Naive thymus-derived CD8-positive, alpha-beta T cell (primary cell): ENCODE measurements at places on chromosomes 11 and 22. TPM values are rescaled to one million over a fixed set of nuclear protein-coding genes. Genes with fewer than 3 reads are reported as not detected.

GRCh38 chr11:115458877-115459276, 45.3 kb downstream of the CADM1 start:
- no peak overlapping the region for H3K4me3 ChIP-seq
- H3K4me1 ChIP-seq, result no peaks in the 10 kb centered on the region
- DNase-seq, result no peak
- no peaks in the 10 kb centered on the region for H3K36me3 ChIP-seq

GRCh38 chr11:22670830-22671229, 4.4 kb downstream of the GAS2 start:
- peaks cover 30% of the 10 kb centered on the region for H3K27me3 ChIP-seq
- H3K4me3 ChIP-seq, result no peak overlapping the region
- peak; percentile 33 for DNase-seq
- H3K4me1 ChIP-seq, result peaks cover 16% of the 10 kb centered on the region

DNA sequence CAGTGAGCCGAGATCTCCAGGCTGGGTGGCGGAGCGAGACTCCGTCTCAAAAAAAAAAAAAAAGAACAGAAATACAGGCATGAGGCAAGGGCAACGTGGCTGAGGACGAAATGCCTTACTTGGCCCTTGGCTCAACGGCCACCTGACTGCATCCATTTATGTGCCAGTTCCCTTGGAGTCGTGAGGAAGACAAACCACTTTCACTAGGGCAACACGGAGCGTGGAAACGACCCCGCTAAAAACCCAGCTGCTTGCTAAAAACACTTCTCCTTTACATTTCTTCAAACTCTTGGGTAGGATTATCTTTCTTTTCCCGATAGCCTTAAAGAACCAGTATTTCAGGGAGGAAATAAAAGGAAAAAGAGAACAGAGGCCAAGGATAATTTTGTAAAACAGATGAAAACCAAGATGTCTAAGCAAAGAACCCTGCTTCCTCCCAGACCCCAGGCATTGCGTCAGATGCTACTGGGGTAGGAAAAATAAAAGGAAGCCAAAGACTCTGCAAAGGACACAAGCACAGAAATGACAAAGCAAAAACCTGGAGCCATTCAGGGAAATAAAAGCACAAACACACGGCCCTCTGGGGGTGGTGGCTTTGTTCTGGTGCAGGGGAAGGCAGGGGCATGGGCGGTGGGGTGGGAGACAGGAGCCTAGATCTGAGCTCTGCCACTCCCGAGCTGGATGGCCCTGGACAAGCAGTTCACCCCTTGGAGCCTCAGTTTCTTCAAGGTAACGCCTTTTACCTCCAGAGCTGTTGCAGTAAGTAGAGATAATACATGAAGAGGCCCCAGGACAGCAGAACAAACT, 37.0 kb downstream of the PC start:
- DNase-seq, result no peak
- no peak overlapping the region for H3K27ac ChIP-seq
- peaks cover 2% of the 10 kb centered on the region for H3K27me3 ChIP-seq
- no peak overlapping the region for H3K4me3 ChIP-seq
- peaks cover 6% of the 10 kb centered on the region for H3K36me3 ChIP-seq

Gene RFPL2
- total RNA-seq, result 0.69 TPM

Gene METTL15
- 14.0 TPM for total RNA-seq

Gene BLID
- not detected for total RNA-seq

- H3K4me3 ChIP-seq, result no peak overlapping the region
- H3K27ac ChIP-seq, result no peak overlapping the region
- no peak for DNase-seq
- H3K27me3 ChIP-seq, result no peaks in the 10 kb centered on the region
Observed at GRCh38 chr11:115874843-115875242, 370.6 kb upstream of the CADM1 start.

GRCh38 chr11:72091292-72091691, 10.6 kb downstream of the LRRC51 start:
- peak; percentile 59 for DNase-seq
- H3K27ac ChIP-seq, result peak overlapping the region; percentile 80
- H3K36me3 ChIP-seq, result no peaks in the 10 kb centered on the region
- peaks cover 19% of the 10 kb centered on the region for H3K4me1 ChIP-seq
- no peaks in the 10 kb centered on the region for H3K27me3 ChIP-seq

DNA sequence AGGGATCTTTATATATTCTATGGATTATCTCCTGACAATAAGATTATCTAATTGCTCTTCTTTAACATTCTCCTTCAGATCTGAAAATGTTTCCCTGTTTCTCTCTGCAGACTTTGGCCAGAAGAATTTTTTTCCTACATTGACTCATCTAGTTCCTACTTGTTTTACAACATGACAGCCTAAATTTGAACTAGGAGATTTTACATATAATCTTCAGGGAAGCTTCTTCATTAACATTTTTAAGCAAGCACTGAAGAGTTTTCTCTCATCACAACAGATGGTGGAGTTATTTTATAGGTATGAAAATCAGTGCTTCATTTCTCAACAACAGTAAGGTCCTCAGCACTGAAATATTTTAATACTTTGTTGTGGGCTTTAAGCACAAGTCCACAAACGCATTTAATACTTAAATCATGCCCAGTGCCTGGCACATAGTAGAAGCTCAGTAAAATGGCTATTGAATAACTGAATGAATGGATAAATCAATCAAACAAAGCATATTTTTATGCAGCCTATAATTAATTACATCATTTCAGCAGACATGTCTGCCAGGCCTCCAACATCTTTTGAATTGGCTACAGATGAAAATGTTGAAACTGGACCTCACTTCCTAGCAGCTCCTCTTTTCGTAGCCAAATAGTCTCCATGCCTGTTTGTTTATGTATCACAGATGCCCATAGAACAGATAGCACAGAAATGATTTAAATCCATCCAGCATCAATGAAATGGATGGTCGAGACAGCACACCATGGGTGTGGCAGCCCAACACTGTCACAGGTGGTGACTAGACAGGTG, 117.3 kb upstream of the POU2AF2 start:
- H3K36me3 ChIP-seq, result no peaks in the 10 kb centered on the region
- DNase-seq, result no peak
- H3K27me3 ChIP-seq, result peaks cover 3% of the 10 kb centered on the region
- no peaks in the 10 kb centered on the region for H3K4me1 ChIP-seq
- no peak overlapping the region for H3K27ac ChIP-seq
- H3K4me3 ChIP-seq, result no peak overlapping the region

Gene OR10G7
- not detected for total RNA-seq

GRCh38 chr11:56911312-56911711, 77.4 kb upstream of the OR5AK2 start:
- no peak overlapping the region for H3K27ac ChIP-seq
- no peak overlapping the region for H3K4me3 ChIP-seq
- DNase-seq, result no peak
- no peaks in the 10 kb centered on the region for H3K4me1 ChIP-seq
- no peaks in the 10 kb centered on the region for H3K36me3 ChIP-seq
- H3K27me3 ChIP-seq, result peaks cover 5% of the 10 kb centered on the region
